ENCODE measurements at places on chromosomes 3 and 15.
A peak's percentile ranks its signal among the peaks of the same experiment; 100 is the strongest.

- no peak for DNase-seq
These were observed 67.4 kb downstream of the CSNK1G1 start for GRCh38 chr15:64288577-64288976.

DNA sequence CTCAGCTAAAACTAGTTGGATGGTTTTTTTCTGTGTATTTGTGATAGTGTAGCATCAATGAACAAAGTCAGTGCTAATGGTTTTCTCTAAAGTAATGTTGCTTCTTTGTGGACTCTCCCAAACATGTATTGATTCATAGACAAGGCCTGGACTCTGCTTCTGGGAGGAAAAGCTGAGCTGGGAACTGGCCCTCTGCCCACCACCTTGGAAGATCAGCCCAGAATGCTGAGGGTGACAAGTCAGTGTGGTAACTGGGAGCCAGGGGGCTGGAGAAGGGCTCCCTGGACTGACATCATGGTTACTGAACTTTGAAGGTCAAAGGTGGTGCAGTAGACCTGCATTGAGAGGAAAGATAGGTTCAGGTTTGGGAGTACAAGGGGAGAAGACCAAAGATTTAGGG, 3.0 kb downstream of the ARHGAP31 start:
- no peak for DNase-seq

DNA sequence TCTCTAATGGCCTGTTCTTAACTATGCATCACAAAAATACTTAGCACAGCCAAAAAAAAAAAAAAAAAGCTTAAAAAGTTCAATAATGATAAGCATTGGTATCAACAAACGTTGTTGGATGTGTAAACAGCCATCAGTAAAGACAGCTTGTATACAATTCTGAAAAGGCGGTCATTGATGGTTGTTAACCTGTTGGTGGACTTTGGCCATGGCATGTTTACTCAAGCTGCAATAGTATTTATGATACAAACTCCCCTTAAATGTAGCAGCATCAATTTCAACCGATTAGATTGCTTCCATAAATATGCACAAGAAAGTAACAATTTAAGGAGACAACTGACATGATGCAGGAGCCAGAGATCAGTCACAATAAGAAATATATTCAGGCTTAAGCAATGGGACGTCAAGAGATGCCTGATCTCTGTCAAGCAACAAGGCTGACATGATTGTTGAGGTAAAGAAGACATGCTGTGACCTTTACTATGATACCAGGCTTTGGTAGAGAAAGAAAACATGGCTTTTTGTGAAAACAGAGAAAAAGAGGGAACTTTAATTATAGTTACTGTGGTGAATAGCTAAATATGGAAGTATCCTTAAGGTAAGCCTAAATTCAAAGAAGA, 14.2 kb upstream of the SLC7A14 start:
- DNase-seq = no peak

- DNase-seq = no peak
These were observed 33.7 kb upstream of the TMC3 start for GRCh38 chr15:81407718-81408117.

GRCh38 chr15:49423901-49424550, 984 bp downstream of the FGF7 start:
- DNase-seq = no peak

DNA sequence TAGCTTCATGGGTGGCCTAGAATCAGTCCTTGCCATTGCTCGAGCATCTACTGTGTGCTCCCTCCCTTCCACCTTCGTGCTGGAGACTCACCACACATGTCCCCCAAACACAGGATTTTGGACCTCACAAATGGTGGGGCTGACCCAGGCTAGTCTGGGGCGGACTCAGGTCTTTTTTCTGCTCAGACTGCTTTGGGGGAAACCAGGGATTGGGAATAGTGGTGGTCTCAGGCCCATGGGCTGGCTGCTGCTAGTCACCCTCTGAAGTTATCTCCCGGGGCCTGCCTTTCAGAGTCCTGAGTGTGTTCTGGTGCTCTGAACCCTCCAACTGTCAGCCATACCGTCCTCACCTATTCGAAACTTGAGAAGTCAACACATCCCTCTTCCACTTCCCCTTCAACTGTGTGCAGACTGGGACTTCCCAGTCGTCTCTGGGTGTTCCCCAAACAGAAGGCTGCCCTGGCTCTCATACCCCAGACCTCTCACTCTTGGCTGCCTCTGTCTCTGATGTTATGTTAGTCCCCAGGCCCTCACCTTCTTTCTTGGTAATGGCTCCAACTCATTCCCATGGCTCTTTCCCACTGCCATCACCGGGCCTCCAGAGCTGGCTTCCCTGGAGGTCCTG, 46.0 kb downstream of the PPCDC start:
- peak; percentile 48 for DNase-seq

DNA sequence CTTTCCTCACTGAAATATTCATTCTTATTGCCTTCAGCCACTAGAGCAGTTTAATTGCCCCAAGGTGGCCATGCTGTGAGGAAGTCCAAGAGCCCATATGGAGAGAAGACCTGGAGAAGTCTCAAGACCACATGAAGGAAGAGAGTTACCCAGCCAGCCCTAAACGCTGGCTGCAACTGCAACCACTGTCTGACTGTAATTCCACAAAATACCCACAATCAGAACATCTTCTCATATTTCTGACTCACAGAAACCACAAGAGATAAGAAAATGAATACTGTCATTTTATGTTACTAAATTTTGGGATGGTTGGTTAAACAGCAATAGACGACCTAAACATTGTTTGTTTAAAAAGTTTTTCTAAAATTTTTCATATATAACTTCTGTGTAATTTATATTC, 14.7 kb upstream of the SST start:
- DNase-seq = no peak

DNA sequence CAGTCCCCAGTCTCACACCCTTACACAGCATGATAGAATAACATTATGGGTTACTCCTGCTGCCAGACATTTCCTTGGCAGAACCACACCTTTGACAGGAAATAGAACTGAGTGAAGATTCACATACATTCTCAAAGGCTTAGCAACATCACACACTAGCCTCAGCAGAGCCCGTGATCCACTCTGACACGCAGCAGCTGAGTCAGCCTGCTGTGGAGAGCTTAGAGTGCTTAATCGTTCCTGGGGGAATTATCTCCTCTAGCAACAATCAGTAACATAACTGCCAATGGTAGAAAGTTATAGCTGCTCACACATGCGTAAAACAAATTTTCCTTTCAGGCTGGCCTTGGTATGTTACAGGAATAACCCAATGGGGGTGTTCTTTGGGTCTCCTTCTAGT, 382.1 kb downstream of the GAP43 start:
- no peak for DNase-seq

GRCh38 chr15:60697750-60698149, 218.8 kb upstream of the ICE2 start:
- DNase-seq = no peak

- no peak for DNase-seq
These were observed 100.3 kb downstream of the LIPC start for GRCh38 chr15:58532126-58532525.

GRCh38 chr3:43364926-43365325, 78.6 kb downstream of the SNRK start:
- DNase-seq = no peak

- DNase-seq = no peak
These were observed 19.2 kb upstream of the EPHB1 start for GRCh38 chr3:134775831-134776230.
